Nephron progenitor cell (in vitro differentiated cells): ENCODE measurements at places on chromosomes 2 and 18.
A peak's percentile ranks its signal among the peaks of the same experiment; 100 is the strongest.

- DNase-seq, result no peak
- peaks cover 13% of the 10 kb centered on the region for H3K4me1 ChIP-seq
- H3K36me3 ChIP-seq, result peaks cover 64% of the 10 kb centered on the region
- H3K27ac ChIP-seq, result no peak overlapping the region
Measured at GRCh38 chr2:119372778-119373568, 6.2 kb downstream of the DBI start.

- H3K4me1 ChIP-seq, result no peaks in the 10 kb centered on the region
- H3K36me3 ChIP-seq, result no peaks in the 10 kb centered on the region
- peaks cover 4% of the 10 kb centered on the region for H3K27me3 ChIP-seq
- H3K27ac ChIP-seq, result no peak overlapping the region
Measured at GRCh38 chr2:139031722-139032121, 251.5 kb upstream of the NXPH2 start.

GRCh38 chr2:74911061-74911460 is 47.4 kb upstream of the POLE4 start:
- H3K4me1 ChIP-seq, result peaks cover 6% of the 10 kb centered on the region
- H3K27me3 ChIP-seq, result peaks cover 20% of the 10 kb centered on the region
- no peak overlapping the region for H3K27ac ChIP-seq
- DNase-seq, result no peak

DNA sequence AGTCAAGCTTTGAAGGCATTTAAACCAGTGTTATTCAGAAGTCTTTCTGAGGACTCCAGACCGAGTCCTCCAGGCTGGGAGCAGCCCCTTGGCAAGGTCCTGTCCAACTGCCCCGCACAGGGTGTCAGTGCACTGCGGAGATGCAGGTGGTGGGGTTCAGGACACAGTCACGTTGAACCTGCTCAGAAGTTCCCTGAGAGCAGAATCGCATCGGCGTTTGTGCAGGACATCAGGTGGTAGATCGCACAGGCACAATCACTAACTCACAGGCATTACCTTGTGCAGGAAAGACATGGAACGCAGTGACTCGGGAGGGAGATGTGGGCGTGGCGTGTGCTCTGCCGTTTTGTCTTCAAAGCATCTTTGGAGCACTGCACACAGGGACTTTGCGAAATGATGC is 10.4 kb downstream of the COPS9 start:
- H3K36me3 ChIP-seq, result peaks cover 20% of the 10 kb centered on the region
- DNase-seq, result no peak
- H3K27ac ChIP-seq, result peak overlapping the region; percentile 86
- H3K4me3 ChIP-seq, result no peak overlapping the region
- peaks cover 8% of the 10 kb centered on the region for H3K27me3 ChIP-seq

- H3K4me1 ChIP-seq, result peaks cover 74% of the 10 kb centered on the region
- H3K4me3 ChIP-seq, result no peak overlapping the region
- H3K27ac ChIP-seq, result no peak overlapping the region
- no peaks in the 10 kb centered on the region for H3K36me3 ChIP-seq
- DNase-seq, result no peak
- peaks cover 3% of the 10 kb centered on the region for H3K27me3 ChIP-seq
Measured at GRCh38 chr2:181851726-181852125, 39.8 kb upstream of the ITPRID2 start.

- H3K4me1 ChIP-seq, result peaks cover 37% of the 10 kb centered on the region
- DNase-seq, result no peak
- H3K27ac ChIP-seq, result peak overlapping the region; percentile 43
- no peaks in the 10 kb centered on the region for H3K36me3 ChIP-seq
- H3K27me3 ChIP-seq, result no peaks in the 10 kb centered on the region
Measured at GRCh38 chr18:31677592-31677991, 6.8 kb downstream of the B4GALT6 start.

DNA sequence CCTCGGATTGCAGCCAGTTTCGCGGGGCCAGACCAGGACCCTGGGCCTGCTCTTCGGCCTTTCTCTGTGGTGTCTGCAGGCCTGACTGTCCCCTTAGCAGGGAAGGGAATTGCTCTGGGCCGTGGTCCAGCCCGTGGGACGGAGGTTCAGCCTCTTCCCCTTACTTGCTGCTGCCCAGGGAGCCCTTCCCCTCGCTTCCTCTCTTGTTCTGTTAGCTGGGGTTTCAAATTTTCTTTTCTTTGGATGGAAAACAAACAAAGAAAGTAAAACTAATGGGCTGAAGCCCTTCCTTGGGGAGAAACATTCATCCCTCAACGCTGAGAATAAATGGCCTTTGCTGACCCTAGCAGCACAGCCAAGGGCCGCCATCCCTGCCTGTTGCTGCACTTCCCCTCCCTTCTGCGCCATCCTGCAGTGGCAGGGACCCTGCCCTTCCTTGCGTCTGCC is 52.4 kb downstream of the ASAP2 start:
- peak overlapping the region; percentile 59 for H3K4me3 ChIP-seq
- no peaks in the 10 kb centered on the region for H3K36me3 ChIP-seq
- peaks cover 9% of the 10 kb centered on the region for H3K27me3 ChIP-seq
- peaks cover 89% of the 10 kb centered on the region for H3K4me1 ChIP-seq

DNA sequence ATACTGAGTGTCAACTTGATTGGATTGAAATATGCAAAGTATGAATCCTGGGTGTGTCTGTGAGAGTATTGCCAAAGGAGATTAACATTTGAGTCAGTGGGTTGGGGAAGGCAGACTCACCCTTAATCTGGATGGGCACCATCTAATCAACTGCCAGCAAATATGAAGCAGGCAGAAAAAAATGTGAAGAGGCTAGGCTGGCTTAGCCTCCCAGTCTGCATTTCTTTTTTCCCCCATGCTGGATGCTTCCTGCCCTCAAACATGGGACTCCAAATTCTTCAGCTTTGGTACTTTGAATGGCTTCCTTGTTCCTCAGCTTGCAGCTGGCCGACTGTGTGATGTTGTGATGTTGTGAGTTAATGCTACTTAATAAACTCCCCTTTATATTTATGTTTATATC is 577.4 kb downstream of the CPS1 start:
- H3K27me3 ChIP-seq, result no peaks in the 10 kb centered on the region
- no peaks in the 10 kb centered on the region for H3K36me3 ChIP-seq
- no peak overlapping the region for H3K4me3 ChIP-seq
- H3K4me1 ChIP-seq, result peaks cover 5% of the 10 kb centered on the region
- H3K27ac ChIP-seq, result no peak overlapping the region
- DNase-seq, result no peak

GRCh38 chr2:191791953-191792560 is 54.8 kb downstream of the CAVIN2 start:
- no peaks in the 10 kb centered on the region for H3K4me1 ChIP-seq
- no peaks in the 10 kb centered on the region for H3K27me3 ChIP-seq
- H3K27ac ChIP-seq, result no peak overlapping the region

GRCh38 chr2:221204699-221205098 is 367.4 kb downstream of the EPHA4 start:
- no peak overlapping the region for H3K27ac ChIP-seq
- no peak for DNase-seq
- no peak overlapping the region for H3K4me3 ChIP-seq
- H3K27me3 ChIP-seq, result peaks cover 7% of the 10 kb centered on the region

GRCh38 chr2:22817197-22817596 is 567.8 kb upstream of the KLHL29 start:
- peaks cover 16% of the 10 kb centered on the region for H3K27me3 ChIP-seq
- H3K36me3 ChIP-seq, result no peaks in the 10 kb centered on the region
- DNase-seq, result no peak
- H3K4me3 ChIP-seq, result no peak overlapping the region
- no peaks in the 10 kb centered on the region for H3K4me1 ChIP-seq

DNA sequence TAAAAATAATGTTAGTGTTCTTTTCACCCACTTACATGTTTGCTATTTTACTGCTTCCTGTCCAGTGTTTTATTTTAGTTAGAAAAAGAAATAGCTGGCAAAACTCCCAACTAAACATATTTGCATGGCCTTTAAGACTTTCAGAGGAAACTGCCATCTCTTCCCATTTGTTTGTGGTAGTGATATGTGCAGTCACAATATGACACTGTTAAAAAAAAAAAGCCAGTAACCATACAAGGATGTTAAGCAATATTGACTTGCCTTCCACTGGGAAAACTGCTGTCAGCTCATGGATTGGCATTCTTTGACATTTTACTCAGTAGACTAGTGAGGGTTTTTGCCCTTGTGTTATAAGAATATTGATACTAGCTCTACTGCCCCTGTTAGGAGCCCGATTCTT is 29.1 kb downstream of the XIRP2 start:
- H3K4me1 ChIP-seq, result no peaks in the 10 kb centered on the region
- H3K27ac ChIP-seq, result peak overlapping the region; percentile 23
- H3K4me3 ChIP-seq, result no peak overlapping the region
- DNase-seq, result no peak
- no peaks in the 10 kb centered on the region for H3K36me3 ChIP-seq

GRCh38 chr2:61423714-61424113 is 47.2 kb downstream of the USP34 start:
- H3K4me1 ChIP-seq, result peaks cover 11% of the 10 kb centered on the region
- no peaks in the 10 kb centered on the region for H3K27me3 ChIP-seq

GRCh38 chr2:1772471-1773267 is 28.4 kb upstream of the PXDN start:
- H3K27ac ChIP-seq, result no peak overlapping the region
- H3K4me3 ChIP-seq, result no peak overlapping the region
- no peak for DNase-seq
- H3K27me3 ChIP-seq, result peaks cover 23% of the 10 kb centered on the region
- H3K36me3 ChIP-seq, result no peaks in the 10 kb centered on the region

- H3K4me3 ChIP-seq, result no peak overlapping the region
- H3K4me1 ChIP-seq, result peaks cover 71% of the 10 kb centered on the region
- no peak for DNase-seq
- H3K36me3 ChIP-seq, result no peaks in the 10 kb centered on the region
Measured at GRCh38 chr2:29448096-29448688, 333.0 kb downstream of the CLIP4 start.

- H3K27me3 ChIP-seq, result no peaks in the 10 kb centered on the region
- H3K36me3 ChIP-seq, result no peaks in the 10 kb centered on the region
- no peaks in the 10 kb centered on the region for H3K4me1 ChIP-seq
- DNase-seq, result no peak
- H3K27ac ChIP-seq, result no peak overlapping the region
Measured at GRCh38 chr2:197915548-197916265, 111.3 kb downstream of the PLCL1 start.

DNA sequence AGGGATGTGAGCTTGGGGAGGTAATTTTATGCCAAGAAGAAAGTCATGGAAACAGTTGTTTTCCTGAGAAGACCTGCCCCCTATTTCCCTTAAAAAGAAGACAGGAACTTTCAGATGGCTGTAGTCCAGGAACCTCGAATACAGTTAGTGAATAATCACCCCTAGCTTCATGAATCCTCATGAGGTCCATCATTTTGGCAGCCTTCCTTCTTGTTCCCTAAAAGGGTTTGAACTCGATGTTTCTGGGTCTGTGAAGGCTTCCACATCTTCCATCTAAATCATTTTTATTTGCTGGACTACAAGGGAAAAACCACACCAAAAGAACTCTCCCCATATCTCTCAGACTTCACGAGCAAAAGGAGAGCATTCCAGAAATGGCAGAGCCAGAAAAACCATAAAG is 290.8 kb downstream of the SLC4A3 start:
- peaks cover 20% of the 10 kb centered on the region for H3K4me1 ChIP-seq
- DNase-seq, result no peak
- no peak overlapping the region for H3K4me3 ChIP-seq
- no peak overlapping the region for H3K27ac ChIP-seq
- H3K36me3 ChIP-seq, result no peaks in the 10 kb centered on the region

DNA sequence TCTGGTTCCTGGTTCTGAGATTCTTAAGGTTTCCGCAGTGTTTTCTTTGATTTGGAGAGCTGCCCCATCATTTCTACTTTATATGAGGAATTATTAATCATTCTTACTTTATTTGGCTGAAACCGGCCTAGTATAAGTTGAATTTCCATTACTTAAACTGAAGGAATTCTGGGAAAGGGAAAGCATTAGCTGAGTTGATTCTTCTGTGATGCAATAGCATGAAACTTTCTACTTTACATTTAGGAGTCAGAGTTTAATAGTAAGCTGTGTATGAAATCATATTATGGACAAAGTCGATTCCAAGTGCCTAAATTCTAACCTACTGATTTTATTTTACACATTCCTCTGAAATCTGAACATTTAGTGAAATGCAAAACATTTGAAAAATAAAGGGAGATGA is 1269.7 kb upstream of the ZEB2 start:
- no peaks in the 10 kb centered on the region for H3K4me1 ChIP-seq
- H3K27ac ChIP-seq, result no peak overlapping the region
- H3K36me3 ChIP-seq, result peaks cover 7% of the 10 kb centered on the region
- H3K27me3 ChIP-seq, result no peaks in the 10 kb centered on the region
- DNase-seq, result no peak

DNA sequence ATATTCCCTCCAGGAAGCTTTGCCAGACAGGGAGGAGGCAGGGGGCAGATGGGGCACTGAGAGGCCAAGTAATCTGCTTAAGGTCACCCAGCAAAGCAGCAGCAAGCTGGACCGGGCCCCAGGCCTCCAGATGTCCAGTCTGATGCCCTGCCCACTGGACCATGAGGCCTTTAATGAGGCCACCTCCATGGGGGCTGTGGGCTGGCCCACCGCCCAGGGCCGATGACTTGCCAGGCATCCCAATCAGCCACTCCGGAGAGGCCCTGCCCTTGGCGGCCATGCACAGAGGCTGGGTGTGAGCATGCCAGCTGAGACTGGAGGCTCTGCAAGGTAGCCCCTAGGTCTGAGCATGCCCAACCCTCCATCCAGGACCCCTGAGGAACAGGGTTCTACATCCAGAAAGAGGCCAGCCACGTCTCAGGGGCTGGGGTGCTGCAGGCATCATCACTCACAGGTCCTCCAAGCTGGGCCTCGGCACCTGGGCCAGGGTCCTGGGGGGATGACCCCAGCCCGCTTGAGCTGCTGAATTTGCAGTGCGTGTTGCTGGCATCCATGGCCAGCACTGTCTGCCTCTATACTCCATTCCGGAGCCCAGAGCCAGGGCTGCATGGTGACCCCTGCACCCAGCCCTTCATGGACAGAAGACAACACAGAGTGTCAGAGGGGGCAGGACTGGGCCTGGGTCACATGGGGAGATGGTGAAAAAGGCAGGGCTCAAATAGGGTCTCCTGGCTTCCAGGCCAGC is 164.2 kb downstream of the INHBB start:
- H3K27me3 ChIP-seq, result peaks cover 68% of the 10 kb centered on the region
- DNase-seq, result no peak
- no peaks in the 10 kb centered on the region for H3K36me3 ChIP-seq

DNA sequence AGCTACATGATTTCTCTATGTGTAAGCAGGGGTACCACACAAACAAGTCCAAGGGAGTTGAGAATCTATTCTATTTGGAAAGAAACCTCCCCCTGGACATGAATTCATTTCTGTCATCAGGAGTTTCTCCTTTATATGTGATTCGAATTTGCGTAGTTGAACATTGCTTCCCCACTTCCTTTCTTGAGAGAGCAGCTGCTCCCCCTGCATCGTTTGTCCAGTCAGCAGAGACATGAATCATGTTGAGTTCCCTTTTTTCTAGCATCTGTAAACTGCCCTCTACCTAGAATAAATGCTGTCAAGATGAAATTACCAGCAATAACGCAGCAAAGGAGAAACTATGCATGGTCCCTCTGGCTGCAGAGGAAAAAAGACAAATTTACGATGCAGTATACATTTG is 73.8 kb downstream of the KIF5C start:
- H3K27me3 ChIP-seq, result peaks cover 4% of the 10 kb centered on the region
- no peak for DNase-seq

DNA sequence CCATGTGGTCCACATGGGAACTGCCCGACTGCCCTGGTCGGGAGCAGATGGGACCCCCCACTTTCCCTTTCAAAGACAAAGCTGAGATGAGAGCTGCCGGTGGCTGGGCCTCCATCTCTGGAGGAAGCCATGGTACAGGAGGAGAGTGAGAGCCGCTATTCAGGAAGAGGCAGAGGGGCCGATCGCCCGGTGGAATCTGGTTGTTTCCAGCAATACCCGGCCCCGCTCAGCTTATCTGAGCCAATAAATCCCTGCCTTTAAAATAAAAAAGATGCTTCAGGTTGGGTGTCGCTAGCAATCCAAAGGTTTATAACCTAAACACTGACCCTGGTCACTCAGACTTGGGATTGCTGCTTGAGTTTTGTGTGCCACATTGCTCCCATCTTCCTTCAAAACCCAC is 15.2 kb upstream of the B3GNT7 start:
- H3K27ac ChIP-seq, result no peak overlapping the region
- no peak for DNase-seq
- peaks cover 29% of the 10 kb centered on the region for H3K27me3 ChIP-seq
- peaks cover 8% of the 10 kb centered on the region for H3K36me3 ChIP-seq
